ENCODE measurements at places on chromosomes 6 and 20.

DNA sequence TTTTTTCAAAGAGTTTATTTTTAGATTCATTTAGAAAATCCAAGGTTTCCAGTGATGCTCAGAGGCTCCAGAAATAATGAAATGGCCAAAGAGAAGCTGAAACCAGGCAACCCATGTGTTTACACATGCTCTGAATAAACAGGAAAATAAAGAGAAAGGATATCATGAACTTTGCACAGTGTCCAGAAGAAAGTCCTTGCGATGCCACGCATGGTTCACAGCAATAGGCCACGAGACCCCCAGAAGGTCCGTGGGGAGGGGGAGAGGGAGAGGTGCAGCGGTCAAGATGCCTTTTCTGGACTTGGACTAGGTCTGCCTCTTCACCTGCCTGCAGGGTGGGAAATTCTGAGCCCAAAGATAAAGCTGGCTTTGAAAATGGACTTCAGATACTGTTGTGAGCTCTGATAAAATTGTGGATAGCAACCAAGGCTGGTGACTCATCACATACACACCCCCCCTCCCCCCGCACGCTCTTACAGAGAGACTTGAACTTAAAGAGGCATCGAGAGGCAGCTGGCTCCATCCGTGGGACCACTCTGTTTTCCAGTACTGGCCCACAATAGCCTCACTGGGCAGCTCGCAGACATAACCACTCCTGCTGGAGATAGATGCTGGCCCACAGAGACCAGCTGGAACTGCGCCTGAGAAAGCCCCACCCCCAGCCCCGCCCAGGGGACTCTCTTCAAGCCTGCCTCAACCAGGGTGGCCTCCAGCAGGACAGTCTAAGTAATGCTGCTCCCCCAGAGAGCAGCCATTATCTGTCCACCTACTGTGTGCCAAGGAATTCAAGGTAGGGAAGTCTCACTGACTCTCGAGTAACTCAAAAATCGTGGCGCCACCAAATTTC lies 21.2 kb upstream of the NFATC2 start:
- no peak for DNase-seq

DNA sequence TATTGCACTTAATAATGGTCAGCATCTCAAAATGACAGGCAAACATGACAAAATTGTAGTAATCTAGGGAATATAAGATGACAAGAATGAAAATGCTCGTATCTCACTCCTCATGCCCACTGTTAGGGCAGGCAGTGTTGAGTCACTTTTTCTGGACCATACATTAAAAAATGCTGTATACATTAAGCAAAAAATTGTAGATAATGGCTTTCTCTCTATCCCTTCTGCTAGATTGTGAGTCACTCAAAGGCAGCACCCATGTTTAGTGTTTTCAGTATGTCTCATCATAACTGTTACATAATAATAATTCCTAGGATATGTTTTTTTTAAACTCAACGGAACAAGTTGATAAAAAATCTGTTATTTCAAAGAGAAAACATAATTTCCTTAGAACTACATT lies 199.3 kb downstream of the TENT5A start:
- DNase-seq, result no peak

DNA sequence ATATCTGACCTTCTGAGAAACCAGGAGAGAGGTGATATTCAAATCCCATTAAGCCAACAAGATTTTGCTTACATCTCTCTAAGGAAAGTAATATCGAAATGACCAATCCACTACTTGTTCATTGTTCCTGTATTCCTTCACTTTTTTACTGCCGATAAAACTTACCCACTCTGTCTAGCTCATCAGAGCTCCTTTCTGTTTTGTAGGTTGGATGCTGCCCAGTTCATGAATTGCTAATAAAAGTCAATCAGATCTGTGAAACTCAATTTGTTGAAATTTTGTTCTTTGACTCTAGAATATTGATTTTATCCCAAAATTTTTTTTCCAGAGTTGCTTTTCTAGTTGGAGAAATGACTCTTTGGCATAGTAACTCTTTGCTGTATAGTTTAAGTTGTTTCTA lies 148.9 kb upstream of the INSM1 start:
- no peak for DNase-seq

DNA sequence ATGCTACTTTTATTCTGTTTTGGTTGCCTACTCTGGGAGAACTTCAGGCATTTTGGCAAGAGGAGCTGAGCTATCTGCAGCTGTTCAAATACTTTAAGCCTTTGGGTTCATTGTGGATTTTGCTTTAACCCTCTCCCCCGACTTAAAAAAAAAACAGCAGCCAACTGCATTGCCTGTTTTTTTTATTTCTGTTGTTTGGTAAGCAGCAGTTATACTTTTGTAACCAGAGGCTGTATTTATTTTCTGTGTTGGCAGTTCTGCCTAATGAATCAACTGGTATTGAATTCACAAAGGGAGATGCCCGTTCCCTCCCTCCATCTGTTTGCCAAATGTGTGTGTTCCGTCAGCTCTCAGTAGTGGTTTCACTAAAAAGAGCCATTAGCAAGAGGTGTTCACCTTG lies 484.0 kb downstream of the UTRN start:
- no peak for DNase-seq

DNA sequence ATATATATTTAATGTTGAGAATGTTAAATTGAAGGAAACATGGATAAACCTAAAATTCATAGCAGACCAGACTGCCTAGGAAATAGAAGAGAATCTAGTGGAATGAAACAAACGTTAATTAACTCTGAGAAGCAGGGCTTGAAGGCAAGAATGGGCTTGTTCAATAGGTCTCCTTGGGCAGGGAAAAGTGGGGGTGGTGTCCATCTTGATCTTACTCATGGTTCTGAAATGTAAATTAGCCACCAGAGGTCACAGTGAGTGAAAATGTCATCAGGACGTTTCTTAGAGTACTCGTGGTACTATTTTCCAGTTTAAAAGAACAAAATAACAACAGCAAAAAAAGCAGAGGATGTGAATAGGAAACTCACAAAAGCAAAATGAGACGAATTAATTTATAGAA lies 66.8 kb upstream of the BTBD3 start:
- DNase-seq, result no peak

- DNase-seq, result no peak
These were observed 650 bp downstream of the DCBLD1 start for GRCh38 chr6:117483004-117483644.

DNA sequence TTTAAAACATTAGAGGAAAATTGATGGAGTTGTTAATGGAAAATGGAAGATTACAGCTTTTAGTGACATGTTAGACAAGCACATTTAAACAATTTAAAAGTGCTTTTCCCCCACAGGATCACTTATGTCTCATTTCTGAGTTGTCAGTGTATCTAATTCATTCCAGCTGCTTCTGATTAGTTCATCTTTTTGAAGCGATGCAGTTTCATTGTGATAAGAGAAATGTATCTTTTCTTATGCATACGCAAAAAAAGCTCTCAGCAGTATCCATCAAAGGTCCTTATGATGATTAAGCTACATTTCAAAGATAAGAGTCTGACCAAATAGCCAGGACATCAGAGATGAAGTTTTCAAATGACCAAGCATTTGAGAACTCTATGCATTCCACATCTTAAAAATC lies 572.6 kb upstream of the SYNCRIP start:
- no peak for DNase-seq

Data from T-helper 22 cell (primary cell).